ENCODE measurements at places on chromosomes 5 and 9.

GRCh38 chr5:33049842-33050241 lies 338.7 kb downstream of the NPR3 start:
- DNase-seq = no peak

- no peak for DNase-seq
Observed at GRCh38 chr5:107023732-107024131, 647.0 kb downstream of the EFNA5 start.

DNA sequence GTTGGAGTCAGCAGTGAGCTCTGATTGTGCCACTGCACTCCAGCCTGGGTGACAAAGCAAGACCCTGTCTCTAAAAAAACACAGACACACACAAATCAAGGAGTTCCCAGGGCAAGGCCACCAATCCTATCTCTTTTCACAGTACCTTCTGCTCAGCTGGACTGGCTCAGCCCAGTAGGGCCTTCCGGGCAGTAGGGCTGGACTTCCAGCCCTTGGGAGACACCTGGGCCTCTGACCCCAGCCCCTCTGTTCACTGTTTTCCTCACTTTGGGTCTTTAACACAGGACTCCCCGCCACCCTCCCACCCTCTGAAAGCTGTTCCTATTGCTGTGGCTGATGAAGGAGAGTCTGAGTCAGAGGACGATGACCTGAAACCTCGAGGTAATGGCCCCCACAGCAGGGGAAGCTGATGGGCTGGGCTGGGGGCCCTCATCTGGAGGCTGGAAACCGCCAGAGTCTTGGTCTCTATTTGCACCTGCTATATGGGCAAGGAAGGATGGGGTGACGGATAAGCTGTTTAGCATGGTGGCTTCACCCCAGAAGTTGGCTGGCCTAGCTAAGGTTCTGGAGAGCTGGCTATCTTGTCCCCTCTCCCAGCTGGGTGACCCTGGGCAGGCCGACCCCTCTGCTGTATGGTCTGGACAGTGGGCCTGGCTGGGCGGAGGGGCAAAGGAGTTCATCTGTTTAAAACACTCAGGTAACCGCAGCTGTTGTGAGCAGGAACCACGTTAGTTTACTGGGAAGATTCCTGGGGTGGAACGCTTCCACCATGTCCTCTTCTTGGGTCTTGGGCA lies 25.6 kb downstream of the USP20 start:
- no peak for DNase-seq

DNA sequence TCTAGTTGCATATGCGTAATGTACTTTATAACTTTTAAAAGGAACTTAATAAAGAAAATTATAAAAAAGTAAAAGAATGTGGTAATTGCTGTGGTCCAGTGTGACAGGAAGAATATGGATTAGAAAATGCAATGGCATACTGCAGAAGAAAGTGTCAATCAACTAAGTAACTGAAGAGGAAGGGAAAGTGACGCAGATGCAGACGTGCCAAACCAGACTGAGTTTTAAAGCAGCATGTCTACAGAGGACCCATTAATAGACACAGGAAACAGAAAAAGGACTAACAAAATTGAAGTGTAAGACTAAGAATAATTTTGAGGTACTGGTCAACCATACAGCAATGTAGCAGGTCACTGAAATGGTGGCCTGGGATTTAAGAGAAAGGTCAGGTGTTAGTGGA lies 73.3 kb downstream of the DPYSL3 start:
- DNase-seq = no peak

GRCh38 chr5:108196276-108196675 lies 185.6 kb downstream of the FBXL17 start:
- DNase-seq = no peak

- no peak for DNase-seq
Observed at GRCh38 chr9:86369810-86370209, 15.6 kb upstream of the TUT7 start.

DNA sequence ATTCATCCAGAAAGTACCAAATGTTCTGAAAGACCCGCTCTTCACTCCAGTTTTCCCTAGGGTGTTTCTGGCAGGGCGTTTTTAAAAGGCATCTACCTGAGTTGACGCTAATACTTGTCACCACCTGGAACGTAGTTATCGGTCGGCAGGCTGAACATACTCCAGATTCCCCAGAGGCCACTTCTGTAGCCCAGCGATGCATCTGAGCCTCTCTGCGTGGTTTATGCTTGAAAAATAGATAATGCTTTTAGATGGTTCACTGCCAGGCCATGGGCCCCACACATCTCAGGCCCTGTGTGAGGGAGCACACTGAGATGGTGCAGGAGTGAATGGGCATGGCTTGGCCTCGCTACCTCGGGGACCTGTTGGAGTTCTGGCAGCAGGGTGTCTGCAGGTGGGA lies 33.0 kb upstream of the NCS1 start:
- DNase-seq = no peak

- DNase-seq = no peak
Observed at GRCh38 chr5:132010645-132010988, 841 bp downstream of the ACSL6 start.

DNA sequence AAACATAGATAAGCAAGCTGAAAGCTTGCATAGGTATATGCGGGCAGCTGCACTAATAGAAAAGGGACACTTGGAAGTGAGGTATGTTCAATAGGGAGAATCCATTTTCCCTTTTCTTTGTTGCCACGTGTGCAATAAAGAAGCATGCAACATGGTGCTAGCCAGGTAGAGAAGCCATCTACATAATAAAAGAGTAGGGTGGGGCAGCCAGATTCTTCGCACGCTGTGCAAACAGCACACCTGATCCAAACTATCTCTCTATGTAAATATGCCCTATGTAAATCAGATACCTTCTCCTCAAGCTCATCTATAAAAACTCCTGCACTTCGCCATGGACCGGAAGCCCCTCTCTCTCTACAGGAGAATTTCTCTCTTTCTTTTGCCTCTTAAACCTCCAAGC lies 91.9 kb upstream of the C9orf72 start:
- DNase-seq = no peak

DNA sequence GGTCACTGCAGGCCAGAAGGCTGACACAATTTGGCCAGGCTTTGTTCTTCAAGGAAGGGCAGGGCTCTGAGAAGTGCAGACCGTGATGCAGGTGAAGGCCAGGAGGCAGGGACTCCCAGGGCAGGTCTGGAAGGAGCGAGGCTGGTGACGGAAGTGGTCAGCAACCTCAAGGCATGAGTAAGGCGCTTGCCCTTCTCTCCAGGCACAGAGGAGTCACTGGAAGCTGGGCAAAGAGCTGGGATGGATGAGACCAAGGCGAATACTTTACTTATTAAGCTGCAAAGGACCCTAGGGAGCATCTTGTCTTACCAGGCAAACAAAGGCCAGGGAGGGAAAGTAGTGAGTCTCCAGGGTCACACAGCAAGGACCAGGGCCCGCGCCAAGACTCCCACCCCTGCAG lies 18.6 kb downstream of the IRF1 start:
- no peak for DNase-seq

DNA sequence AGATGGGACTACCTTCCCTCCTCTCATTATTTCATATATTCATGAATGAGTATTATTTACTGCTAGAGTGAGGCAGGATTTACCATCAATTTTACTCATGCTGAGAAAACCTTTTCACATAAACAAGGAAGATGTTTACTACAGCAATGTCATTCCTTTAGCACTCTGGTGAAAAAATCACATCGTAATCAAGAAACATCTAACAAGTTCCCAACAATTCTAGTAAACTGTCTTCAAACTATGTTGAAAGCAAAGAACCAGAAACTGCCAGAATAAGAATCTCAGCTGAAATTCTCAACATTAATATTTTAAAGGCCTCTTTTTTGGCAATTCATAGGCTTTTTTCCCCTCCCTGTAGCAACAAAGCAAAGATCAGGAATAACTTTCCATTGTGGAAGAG lies 28.2 kb downstream of the AUH start:
- no peak for DNase-seq

DNA sequence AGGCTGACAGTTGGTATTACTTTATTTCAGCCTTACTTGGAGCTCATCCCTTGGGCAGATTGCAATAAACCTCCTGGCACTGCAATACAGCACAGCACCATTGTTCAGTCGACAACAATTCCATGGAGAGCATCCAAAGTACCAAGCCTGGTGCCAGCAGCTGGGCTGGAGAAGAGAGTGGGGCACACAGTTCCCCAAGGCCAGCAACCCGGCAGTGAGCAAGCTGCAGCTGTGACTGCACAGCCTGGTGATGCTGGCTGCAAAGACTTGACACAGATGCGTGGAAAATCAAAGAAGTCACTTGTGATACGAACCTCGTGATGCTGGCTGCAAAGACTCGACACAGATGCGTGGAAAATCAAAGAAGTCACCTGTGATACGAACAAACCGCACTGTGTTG lies 125.4 kb downstream of the ATPSCKMT start:
- no peak for DNase-seq

DNA sequence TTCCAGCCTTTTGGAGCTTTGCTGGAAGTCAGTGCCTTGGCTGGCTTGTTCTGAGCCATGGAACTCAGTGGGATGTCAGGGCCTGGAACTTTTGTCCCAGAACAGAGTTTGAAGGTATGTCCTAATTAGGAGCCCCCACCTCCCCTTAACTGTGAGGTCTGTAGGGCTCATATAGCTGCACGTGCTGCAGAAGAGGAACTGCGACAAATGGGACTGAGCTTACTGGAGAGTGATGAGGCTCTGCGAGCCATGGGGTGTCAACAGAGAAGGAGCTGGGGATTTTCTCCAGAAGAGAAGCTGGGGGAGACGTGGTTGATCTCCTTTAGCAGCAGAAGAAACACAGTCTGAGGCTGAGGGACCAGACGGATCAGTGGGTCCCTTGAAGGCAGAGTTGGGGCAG lies 10.9 kb downstream of the TMEM8B start:
- DNase-seq = no peak

GRCh38 chr9:19511694-19512093 lies 102.9 kb downstream of the ACER2 start:
- DNase-seq = no peak

GRCh38 chr5:80083101-80083890 lies 48.1 kb downstream of the THBS4 start:
- no peak for DNase-seq

- DNase-seq = no peak
Observed at GRCh38 chr9:16499892-16500291, 370.6 kb downstream of the BNC2 start.

DNA sequence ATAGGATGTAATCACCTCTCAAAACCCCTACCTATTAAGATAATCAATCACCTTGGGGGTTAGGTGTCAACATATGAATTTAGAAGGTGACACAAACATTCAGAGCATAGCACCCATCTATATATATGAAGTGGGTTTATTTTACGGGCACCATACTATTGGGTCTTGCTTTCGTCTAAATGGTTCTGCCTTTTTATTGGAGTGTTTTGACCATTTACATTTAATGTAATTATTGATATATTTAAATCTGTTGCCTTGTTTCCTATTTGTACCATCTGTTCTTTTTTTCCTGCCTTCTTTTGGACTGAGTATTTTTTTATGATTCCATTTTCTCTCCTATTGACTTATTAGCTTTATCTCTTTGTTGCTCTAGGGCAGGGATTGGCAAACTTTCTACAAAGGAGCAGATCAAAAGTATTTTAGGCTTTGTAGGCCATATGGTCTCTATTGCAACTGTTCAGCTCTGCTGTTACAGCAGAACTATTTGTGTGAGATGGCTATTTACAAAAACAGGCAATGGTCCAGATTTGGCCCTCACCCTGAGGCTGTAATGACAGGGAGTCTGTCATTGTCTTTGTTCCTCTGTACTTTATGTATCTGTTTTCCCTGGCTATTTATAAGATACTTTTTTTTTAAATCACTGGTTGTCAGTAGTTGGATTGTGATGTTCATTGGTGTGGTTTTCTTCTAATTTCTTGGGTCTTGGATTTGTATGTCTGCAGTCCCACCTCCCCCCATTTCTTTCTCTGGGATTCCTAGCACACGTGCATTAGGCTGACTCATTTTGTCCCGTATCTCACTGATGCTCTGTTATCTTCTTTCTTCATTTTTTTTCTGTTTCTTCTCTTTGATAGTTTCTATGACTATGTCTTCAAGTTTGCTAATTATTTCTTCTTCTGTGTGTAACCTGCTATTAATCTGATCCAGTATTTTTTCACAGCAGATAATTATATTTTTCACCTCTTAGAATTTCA lies 127.1 kb downstream of the DAB2IP start:
- no peak for DNase-seq

DNA sequence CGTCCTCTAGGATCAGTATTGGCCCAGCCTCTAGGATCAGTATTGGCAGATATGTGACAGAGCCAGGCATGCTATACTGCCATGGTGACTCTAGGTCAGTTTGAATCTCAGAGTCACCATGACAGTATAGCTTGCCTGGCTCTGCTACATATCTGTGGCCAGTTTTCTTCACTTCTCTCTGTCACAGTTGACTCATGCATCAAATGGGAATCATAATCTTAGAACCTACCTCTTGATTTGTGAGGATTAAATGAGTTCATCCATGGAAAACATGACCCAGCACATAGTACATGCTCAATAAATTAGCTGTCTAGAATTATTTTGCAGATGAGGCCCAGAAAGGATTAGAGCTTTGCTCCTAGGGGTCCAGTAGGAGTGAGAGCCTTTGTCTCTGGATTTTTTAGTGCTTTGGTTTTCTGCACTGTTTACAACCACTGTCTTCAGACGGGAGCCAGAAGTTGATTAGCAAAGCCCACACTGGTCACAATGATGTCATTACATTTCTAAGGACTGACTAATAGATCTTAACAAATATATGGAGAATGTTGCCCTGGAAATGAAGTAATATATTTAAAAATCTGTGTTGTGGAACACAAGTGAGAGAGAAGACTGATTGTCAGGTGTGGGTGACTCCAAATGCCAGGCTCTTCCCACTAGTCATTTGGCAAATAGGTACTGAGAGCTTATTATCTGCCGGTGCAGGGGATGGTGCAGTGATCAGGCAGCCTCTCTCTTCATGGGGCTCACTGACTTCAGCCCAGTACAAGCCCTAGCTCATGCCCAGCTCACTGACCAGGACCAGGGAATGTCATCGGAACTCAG lies 76.0 kb downstream of the COL15A1 start:
- DNase-seq = no peak

GRCh38 chr5:12910641-12911040 lies 1006.4 kb upstream of the CTNND2 start:
- DNase-seq = no peak

DNA sequence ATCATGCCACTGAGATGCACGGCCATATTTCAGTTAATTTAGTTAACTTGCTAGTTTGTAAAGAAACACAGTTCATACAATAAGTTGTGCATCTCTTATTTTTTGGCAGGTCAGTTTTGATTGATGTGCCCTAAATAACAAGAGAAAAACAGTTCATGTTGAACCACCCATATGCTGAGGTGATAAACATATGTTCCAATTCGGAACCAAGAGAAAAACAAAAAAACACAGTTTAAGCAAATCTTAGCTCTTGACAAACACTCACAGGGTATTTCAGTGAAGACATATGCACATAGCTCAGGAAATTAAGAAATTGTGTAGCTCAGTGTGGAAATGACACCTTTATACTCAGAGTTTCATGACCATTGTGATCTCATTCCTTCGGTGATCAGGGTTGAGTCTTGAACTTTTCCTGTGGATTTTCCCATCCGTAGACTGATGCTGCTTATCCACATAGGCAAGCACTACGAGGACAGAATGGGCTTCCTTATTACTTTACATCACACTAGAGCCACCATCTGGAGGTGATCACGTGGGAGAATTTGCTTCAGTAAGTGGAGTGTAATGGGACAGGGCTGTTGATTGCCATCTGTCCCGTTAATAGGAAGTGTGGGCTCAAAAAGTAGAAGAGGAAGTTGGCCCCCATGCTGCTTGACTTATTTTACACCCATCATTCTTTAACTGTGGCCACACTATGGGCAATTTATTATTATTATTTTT lies 773.0 kb downstream of the MTRR start:
- DNase-seq = no peak
